Activated T-cell treated with anti-CD3 and anti-CD28 coated beads, Interleukin-2, amount 50 U/mL, for 1 hour (primary cell): ENCODE measurements at places on chromosomes 3 and 15.

DNA sequence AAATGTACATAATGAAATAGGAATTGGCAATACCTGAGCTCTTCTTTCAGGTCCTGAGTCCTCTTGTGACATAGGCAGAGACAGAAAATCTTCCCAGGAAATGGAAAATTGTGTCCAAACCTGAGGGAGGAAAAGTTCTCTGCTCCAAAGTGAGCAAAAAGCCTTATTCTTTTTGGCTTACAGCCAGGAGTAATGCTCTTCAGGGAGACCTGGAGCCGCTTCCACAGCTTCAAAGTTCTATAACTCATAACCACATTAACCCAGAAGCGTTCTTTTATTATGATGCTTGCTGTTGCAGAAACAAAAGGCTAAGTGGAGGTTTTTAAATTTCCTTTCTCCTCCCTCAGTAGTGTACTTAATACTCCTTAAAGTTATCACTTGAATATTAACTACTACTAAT, 633 bp downstream of the IGSF10 start:
- DNase-seq: no peak

DNA sequence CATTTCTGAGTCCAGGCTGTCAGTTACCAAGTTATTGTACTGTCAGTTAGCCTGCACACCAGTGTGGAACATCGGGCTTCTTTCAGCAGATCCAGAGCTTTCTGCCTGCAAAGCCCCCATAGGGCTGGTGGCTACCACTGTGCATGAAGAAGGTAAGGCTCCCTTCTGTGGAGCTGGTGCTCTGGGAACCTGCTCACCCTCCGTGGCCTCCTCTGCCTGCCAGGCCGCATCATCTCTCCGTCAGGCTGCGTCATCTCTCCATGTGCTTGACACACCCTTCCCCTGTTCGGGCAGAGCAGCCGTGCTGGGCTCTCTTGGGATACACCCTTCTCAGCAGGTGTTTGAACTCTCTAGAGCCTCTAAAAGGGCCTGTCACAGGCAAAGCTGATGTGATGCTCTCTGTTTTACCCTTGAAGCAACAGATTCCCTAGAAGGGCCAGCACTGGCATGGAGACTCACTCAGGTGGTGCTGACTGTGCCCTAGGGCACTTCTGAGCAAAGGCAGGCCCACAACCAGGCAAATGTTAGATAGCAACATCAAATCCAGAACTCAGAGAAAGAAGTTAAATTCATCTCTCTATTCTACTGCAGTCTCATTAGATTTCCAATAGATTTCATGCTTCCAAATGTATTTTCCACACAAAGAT, 261.1 kb downstream of the EPHB1 start:
- no peak for DNase-seq

GRCh38 chr3:25460751-25461150, 32.7 kb downstream of the RARB start:
- DNase-seq: no peak

DNA sequence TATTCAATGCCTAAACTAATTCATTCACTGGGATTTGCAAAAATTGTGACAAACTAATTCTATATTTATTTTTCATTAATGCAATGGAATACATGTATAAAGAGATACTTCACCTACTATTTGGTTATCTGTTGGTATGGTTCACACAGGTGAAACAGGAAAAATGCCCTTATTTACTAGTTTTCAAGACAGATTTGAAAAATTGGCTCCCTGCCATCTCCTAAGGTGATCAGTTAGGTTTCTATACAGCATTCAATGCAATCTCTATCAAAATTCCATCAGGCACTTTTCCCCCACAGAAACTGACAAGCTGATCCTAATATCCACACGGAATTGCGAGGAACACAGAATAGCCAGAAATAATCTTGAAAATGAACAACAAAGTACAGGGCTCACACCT, 101.1 kb downstream of the DLG1 start:
- DNase-seq: no peak

GRCh38 chr3:48681974-48682610, 3.6 kb downstream of the NCKIPSD start:
- DNase-seq: no peak

DNA sequence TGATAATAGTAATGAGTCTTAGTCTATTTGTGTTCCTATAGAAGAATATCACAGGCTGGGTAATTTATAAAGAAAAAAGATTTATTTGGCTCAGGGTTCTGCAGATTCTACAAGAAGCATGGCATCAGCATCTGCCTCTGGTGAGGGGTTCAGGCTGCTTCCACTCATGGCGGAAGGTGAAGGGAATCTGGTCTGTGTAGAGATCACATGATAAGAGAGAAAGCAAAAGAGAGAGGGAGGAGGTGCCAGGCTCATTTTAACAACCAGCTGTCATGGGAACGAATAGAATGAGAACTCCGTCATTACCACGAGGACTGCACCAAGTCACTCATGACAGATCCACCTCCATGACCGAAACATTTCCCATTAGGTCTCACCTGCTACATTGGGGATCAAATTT, 664.0 kb upstream of the SGO1 start:
- no peak for DNase-seq

GRCh38 chr15:51736069-51736468, 1.4 kb downstream of the LYSMD2 start:
- no peak for DNase-seq

GRCh38 chr3:126345641-126346460, 11.4 kb downstream of the KLF15 start:
- DNase-seq: peak; percentile 5

DNA sequence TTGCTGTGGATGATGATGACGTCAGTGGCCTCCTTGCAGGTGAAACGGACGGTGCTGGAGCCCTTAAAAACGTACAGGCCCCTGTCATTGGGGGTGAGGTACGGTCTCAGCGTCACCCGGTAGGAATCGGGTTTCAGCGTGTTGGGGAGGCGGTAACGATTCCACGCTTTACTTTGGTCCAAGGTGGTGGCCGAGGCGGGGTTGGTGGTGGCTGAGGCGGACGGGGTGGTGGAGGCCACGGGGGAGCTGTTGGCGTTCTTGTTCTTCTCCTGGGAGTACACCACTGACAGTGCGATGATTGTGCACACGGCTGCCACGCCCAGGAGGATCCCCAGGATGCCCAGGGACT, 8.5 kb downstream of the ANPEP start:
- DNase-seq: no peak

GRCh38 chr3:183988216-183988790, 29.4 kb downstream of the ABCC5 start:
- DNase-seq: no peak

DNA sequence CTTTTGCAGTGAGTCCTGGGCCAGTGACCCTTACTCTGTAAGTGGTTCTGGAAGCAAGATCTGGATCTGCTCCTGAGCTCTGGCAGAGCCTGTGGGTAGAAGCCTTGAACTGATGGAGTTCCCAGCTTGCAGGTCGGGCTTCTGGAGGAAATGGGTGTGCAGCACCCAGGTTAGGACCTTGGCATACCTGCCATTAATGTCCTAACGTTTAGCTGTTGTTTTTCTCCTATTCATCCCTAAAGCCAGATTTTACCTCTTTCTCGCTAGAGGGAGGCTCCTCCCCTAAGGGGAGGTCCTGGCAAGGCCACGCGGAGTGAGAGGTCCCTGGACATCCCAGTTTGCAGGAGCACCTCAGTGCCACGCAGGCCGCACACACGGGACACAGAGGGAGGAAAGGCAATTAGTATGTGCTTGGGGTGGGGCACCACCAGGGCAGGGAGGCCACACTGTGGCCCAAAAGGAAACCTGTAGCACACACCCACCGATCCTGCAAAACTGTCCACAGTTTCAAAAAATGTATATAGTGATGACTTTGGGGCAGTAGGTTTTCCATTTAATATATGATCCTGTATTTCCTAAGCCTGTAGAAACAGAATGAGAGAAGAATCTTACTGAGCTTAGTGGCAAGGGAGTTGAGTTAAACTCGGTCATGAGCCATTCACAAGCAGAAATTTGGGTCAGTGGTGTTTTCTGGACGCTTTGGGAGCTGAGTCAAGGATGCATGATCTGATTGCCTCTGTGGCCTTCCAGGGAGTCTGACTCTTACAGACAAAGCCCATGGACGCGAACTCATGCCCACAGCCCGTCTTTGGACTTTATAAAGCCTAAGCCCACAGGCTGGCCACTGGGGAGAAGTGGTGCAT, 148.7 kb downstream of the LRRK1 start:
- DNase-seq: no peak

DNA sequence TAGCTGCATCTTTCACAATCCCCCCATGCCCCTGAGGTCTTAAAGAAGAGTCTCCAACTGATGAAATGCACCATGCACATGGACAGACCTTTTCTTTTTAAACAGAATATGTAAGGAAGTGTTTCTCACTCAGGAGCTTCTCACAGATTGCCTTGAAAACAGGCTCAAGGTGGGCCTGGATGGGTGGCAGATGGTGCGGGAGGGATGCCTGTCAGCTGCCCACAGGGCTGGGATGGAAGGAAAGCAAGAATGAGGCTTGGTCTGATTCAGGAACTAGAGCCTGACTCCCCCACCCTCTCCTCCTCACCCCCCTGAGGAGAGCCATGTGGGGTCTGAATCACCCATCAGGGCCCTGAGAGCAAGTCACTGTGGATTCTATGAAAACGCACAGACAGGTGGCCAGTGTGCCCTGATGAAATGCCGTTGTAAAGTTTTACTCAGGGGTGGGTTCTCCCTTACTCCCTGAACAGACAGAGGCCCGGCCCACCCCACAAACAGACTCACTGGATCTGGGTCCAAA, 67.2 kb downstream of the UMPS start:
- no peak for DNase-seq
